OCI-LY7 (cell line): ENCODE measurements at places on chromosomes 2 and 18.

- no peak for DNase-seq
Observed at GRCh38 chr2:133541376-133541775, 26.9 kb downstream of the NCKAP5 start.

DNA sequence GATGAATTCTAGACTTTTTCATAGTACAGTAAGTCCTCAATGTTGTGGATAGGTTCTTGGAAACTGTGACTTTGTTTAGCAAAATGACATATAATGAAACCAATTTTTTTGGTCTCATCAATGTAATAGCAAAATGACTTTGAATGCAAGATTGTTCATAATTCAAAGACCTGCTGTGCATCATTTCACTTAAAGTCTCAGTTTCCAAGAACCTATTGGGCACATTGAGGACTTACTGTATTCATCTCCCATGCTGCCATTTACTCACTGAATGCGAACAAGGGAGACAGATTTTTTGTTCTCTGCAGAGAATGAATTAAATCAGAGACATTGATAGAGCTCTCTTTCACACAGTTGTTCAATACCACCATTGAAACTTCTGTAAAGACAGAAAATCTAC is 153.6 kb downstream of the TRABD2A start:
- DNase-seq: no peak

- no peak for DNase-seq
Observed at GRCh38 chr18:78724214-78724914, 255.3 kb upstream of the SALL3 start.

DNA sequence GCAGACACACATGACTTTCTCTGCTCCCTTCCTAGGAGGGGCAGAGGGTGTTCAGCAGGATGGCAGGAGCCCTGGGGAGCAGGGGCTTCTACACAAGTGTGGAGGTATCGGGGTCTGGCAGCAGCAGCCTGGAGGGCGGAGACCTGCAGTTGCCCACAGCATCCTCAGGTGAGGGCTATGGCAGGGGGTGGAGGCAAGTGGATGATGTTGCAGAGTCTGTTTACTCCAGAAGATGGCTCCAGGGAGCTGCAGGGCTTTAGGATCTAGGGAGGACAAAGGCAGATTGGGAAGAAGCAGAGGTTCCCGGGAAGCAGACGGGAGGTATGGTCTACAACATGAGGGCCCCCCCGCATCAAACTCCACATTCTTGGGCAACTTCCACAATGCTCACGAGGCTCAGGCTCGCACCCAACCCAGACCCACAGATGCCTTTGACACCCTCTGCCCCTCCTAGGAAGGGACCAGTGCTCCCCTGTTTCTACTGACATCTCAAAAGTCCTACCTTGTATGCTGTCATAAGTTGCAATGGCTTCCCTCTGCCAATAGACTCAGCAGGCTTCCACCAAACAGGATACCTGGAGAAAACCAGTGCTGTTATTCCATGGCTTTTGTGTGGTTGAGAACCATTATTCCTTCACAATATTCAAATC is 12.0 kb upstream of the ATP6V1C2 start:
- DNase-seq: peak; percentile 12

DNA sequence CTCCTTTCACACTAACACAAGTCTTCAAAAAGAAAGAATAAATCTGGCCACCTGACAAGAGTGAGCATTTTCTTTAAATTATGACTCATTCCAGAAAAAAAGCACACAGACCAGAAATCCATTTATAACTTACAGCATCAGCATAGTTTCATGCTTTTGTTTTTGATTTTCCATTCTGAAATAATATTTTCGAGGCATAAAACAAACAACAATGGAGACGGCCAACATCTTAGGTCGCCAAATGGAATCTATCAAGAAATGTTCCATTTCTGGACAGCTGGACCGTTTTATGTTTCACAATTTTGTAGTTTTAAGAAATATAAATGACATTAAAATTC is 165.4 kb upstream of the ZFP36L2 start:
- no peak for DNase-seq
